ENCODE measurements at places on chromosomes 12 and 14.
A peak's percentile ranks its signal among the peaks of the same experiment; 100 is the strongest.

DNA sequence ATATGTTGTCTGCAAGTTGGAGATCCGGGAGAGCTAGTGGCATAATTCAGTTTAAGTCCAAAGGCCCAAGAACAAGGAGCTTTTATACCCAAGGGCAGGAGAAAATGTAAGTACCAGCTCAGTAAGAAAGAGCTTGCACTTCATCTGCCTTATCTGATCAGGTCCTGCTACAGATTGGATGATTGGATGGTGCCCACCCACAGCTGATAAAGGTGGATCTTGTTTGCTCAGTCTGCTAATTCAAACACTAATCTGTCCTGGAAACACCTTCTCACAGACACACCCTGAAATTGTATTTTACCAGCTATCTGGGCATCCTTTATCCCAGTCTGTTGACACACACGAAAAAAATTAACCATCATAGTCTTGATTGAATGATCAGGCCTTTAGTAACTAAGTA lies 230.7 kb upstream of the SLC16A7 start:
- DNase-seq, result no peak
- no peak overlapping the region for H3K27ac ChIP-seq
- H3K4me1 ChIP-seq, result no peaks in the 10 kb centered on the region
- no peaks in the 10 kb centered on the region for H3K36me3 ChIP-seq

DNA sequence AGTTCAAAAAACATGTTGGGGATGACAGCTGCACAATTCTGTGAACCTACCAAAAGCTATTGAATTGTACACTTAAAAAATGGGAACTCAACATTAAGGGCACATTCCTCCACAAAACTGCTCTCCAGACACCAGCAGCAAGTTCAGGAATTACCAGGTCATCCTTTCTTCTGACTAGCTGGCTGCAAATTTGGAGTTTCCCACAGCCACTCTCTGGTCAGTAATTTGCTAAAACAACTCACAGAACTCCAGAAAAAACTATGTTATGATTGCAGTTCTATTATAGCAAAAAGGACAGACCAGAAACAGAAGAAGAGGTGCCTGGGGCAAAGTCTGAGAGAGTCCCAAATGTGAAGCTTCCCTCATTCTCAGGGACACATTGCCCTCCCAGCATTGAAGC lies 20.1 kb upstream of the PLEKHD1 start:
- DNase-seq, result no peak
- H3K36me3 ChIP-seq, result no peaks in the 10 kb centered on the region
- H3K4me1 ChIP-seq, result no peaks in the 10 kb centered on the region
- H3K27me3 ChIP-seq, result no peaks in the 10 kb centered on the region
- H3K4me3 ChIP-seq, result no peak overlapping the region
- H3K27ac ChIP-seq, result no peak overlapping the region

- H3K4me1 ChIP-seq, result peaks cover 21% of the 10 kb centered on the region
- peaks cover 14% of the 10 kb centered on the region for H3K36me3 ChIP-seq
- H3K27ac ChIP-seq, result no peak overlapping the region
- DNase-seq, result no peak
- no peaks in the 10 kb centered on the region for H3K27me3 ChIP-seq
Measured at GRCh38 chr14:73146111-73146510, 9.8 kb downstream of the PSEN1 start.

DNA sequence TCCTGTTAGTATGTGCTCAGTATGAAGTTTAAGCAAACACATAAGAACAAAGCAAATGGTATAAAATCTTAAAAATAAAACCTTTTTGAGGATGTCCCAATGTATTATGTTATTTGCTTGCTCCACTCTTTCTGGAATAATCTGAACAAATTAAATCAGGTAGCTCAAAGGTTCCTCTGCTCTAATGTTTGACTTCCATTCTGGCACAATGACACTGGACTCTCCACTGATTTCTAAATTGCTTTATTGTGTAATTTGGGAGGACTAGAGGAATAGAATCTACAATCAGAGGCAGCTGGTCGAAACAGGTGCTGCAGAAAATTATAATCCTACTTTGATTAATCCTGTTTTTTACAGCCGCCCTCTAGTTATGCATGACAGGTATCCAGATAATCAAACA lies 523.7 kb upstream of the FOXG1 start:
- no peak for DNase-seq
- no peak overlapping the region for H3K27ac ChIP-seq
- H3K4me3 ChIP-seq, result no peak overlapping the region
- H3K27me3 ChIP-seq, result no peaks in the 10 kb centered on the region

- H3K27me3 ChIP-seq, result no peaks in the 10 kb centered on the region
- no peaks in the 10 kb centered on the region for H3K4me1 ChIP-seq
- H3K27ac ChIP-seq, result no peak overlapping the region
- no peaks in the 10 kb centered on the region for H3K36me3 ChIP-seq
- H3K4me3 ChIP-seq, result no peak overlapping the region
Measured at GRCh38 chr12:46351138-46351537, 21.4 kb downstream of the SLC38A2 start.

DNA sequence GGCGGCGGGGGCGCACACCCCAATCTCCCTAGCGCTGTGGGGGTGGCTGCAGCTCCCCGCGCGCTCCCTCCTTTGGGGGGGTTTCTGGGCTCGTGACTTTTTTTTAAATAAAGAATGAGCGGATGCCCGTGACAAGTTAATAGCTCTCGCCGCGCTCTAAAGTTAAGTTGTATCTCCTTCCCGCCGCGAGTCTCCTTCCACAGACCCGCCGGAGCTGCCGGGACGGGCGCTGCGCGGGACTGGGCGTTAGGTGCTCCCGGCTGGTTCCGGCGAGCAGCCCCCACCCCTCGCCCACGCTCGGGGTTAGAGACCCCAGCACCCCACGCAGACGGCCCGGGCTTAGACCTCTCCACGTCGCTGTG lies 82.6 kb upstream of the HMGA2 start:
- DNase-seq, result peak; percentile 75
- H3K27ac ChIP-seq, result peak overlapping the region; percentile 77

- H3K4me3 ChIP-seq, result no peak overlapping the region
- no peaks in the 10 kb centered on the region for H3K4me1 ChIP-seq
- no peaks in the 10 kb centered on the region for H3K27me3 ChIP-seq
- H3K36me3 ChIP-seq, result peaks cover 25% of the 10 kb centered on the region
- H3K27ac ChIP-seq, result no peak overlapping the region
Measured at GRCh38 chr14:92093320-92093719, 13.1 kb downstream of the ATXN3 start.

GRCh38 chr14:62914025-62914424 lies 131.2 kb downstream of the KCNH5 start:
- no peaks in the 10 kb centered on the region for H3K36me3 ChIP-seq
- no peaks in the 10 kb centered on the region for H3K27me3 ChIP-seq
- H3K27ac ChIP-seq, result no peak overlapping the region
- H3K4me3 ChIP-seq, result no peak overlapping the region
- H3K4me1 ChIP-seq, result no peaks in the 10 kb centered on the region

DNA sequence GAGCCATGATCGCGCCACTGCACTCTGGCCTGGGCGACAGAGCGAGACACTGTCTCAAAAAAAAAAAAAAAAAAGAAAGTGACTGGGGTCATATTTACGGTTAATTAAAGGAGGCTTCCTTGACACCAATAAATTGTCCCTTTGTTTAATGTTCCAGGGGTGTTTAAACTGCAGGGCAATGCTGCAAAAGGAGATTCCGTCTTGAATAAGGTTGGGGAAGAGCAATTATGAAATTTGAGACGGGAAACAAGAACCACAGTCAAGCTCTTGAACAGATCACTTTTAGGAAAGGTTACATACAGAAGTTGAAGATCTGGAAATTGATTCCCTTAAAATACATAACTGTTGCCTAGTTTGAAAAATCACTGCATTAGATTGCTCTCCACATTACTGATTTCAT lies 292.9 kb downstream of the DAD1 start:
- peak overlapping the region; percentile 61 for H3K4me3 ChIP-seq
- DNase-seq, result no peak
- peaks cover 21% of the 10 kb centered on the region for H3K4me1 ChIP-seq
- no peaks in the 10 kb centered on the region for H3K27me3 ChIP-seq
- H3K27ac ChIP-seq, result peak overlapping the region; percentile 30

DNA sequence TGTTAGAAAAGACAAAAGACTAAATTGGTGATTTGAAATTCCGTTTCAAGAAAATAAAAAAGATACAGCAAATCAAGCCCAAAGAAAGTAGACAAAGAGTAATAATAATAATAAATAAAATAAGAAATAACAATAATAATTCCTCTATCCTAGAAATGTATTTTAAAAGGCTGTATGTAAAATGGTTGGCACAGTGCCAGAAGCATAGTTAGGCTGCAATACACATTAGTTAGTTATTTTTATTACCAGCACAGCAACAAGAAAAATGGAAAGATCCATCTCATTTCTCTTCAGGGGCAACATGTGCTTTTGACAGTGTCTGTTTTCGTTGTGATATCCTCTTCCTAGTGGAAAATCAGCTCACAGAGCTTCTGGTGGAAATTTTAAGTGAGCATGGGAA lies 174.1 kb upstream of the TMTC1 start:
- H3K36me3 ChIP-seq, result no peaks in the 10 kb centered on the region
- no peak for DNase-seq
- H3K27me3 ChIP-seq, result no peaks in the 10 kb centered on the region
- no peaks in the 10 kb centered on the region for H3K4me1 ChIP-seq
- H3K4me3 ChIP-seq, result no peak overlapping the region

DNA sequence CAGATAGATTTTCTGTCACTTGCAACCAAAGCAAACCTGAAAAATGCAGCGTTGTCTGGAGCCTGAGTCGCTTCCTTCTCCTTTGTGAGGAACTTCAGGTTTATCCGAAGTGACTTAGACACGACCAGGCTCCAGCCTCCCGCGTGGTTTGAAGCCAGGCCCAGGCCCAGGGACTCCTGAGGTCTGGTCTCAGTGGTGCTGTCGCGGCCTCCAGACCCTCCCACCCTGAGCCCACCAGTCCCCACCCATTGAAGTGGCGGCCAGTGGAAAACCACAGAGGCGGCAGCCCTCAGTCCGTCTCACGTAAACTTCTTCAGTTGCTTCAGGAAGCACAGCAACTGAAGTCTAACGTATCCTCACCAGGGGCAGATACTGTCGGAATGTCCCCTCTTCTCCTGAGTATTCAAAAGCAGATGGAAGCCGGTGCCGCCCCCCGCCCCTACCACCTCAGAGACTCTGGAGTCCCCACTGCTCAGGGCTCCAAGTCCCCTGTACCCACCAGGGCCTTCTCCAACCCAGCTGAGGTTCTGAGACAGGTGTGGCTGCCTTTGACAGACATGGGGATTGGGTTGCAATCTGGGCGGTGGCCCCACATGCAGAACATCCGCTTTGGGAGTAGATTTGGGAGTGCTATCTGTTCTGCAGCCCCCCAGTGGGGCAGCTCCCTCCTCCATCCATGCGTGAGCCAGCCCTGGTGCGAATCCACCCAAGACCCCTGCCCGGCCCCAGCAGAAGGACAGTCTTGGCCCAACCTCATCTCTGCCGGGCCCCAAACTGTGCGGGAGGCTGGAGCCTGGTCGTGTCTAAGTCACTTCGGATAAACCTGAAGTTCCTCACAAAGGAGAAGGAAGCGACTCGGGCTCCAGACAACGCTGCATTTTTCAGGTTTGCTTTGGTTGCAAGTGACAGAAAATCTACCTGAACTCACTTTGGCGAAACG lies 26.6 kb upstream of the GALNT9 start:
- no peak for DNase-seq
- no peaks in the 10 kb centered on the region for H3K36me3 ChIP-seq
- no peak overlapping the region for H3K4me3 ChIP-seq

- H3K27ac ChIP-seq, result peak overlapping the region; percentile 21
- DNase-seq, result no peak
- H3K4me3 ChIP-seq, result no peak overlapping the region
- no peaks in the 10 kb centered on the region for H3K36me3 ChIP-seq
- H3K4me1 ChIP-seq, result no peaks in the 10 kb centered on the region
Measured at GRCh38 chr12:119696943-119697342, 29.0 kb downstream of the PRKAB1 start.

DNA sequence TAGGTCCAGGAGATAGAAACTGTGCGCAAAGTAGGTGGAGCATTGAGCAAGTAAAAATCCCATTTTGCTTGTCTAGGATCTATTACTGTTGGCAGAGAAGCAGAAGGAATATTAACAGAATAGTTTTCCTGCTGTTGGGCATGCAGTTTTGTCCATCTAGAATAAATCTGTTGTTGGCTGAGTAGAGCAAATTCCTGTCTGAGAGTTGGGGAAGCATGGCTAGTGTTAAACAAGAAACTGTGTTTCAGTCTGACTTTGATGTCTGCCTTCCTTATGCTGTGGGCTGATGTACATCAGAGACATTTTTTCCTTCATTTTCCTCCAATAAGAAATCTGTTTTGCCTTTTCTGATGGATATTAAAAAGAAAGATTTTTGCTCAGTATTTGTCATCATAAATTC lies 98.2 kb downstream of the RAD52 start:
- H3K36me3 ChIP-seq, result peaks cover 29% of the 10 kb centered on the region
- peaks cover 7% of the 10 kb centered on the region for H3K4me1 ChIP-seq
- no peaks in the 10 kb centered on the region for H3K27me3 ChIP-seq
- DNase-seq, result no peak
- no peak overlapping the region for H3K27ac ChIP-seq

GRCh38 chr12:115078990-115079389 lies 395.0 kb upstream of the TBX3 start:
- peaks cover 8% of the 10 kb centered on the region for H3K27me3 ChIP-seq
- no peak overlapping the region for H3K27ac ChIP-seq
- H3K4me1 ChIP-seq, result peaks cover 9% of the 10 kb centered on the region
- no peak for DNase-seq
- H3K4me3 ChIP-seq, result no peak overlapping the region

- H3K27me3 ChIP-seq, result peaks cover 44% of the 10 kb centered on the region
- no peak for DNase-seq
- peak overlapping the region; percentile 76 for H3K4me3 ChIP-seq
- H3K36me3 ChIP-seq, result peaks cover 4% of the 10 kb centered on the region
Measured at GRCh38 chr12:30797689-30798088, 42.9 kb upstream of the CAPRIN2 start.

- peaks cover 24% of the 10 kb centered on the region for H3K27me3 ChIP-seq
- H3K4me1 ChIP-seq, result peaks cover 6% of the 10 kb centered on the region
- H3K36me3 ChIP-seq, result no peaks in the 10 kb centered on the region
- H3K4me3 ChIP-seq, result no peak overlapping the region
- H3K27ac ChIP-seq, result no peak overlapping the region
- DNase-seq, result no peak
Measured at GRCh38 chr14:97061198-97061597, 264.0 kb downstream of the VRK1 start.

DNA sequence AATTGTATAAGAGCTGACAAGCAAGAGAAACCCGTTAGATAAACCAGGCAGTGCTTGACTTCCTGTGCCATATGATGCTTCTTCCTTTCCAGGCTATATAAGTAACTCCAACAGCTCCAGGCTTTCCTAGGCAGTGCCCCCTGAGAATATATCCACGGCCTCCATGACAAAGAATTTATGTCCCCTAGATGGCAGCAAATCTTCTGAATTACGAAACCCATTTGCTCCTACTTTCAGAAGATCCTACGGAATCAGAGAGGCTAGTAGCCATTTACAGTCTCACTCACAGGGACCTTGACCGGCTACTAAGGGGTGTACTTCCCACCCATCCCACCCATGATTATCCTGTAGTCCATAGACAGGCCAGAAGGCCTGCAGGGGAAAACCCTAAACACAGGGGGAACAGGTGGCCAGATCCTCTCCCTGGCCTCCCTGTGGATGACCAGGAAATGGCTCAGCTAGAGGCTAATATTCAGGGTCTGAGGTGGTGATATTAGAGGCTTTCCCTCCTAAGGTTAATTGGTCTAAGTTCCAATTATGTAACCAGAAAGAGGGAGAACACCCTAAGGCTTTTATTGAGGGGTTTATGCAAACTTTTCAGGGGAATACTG lies 77.2 kb upstream of the DCD start:
- no peaks in the 10 kb centered on the region for H3K4me1 ChIP-seq
- no peak overlapping the region for H3K27ac ChIP-seq
- DNase-seq, result no peak
- H3K27me3 ChIP-seq, result peaks cover 12% of the 10 kb centered on the region

GRCh38 chr14:64763085-64763782 lies 59.0 kb downstream of the PLEKHG3 start:
- no peak for DNase-seq
- H3K27ac ChIP-seq, result peak overlapping the region; percentile 85
- H3K4me3 ChIP-seq, result peak overlapping the region; percentile 20
- no peaks in the 10 kb centered on the region for H3K36me3 ChIP-seq
- H3K4me1 ChIP-seq, result peaks cover 66% of the 10 kb centered on the region

All from type B pancreatic cell (in vitro differentiated cells).